ENCODE measurements at places on chromosomes 1 and 21. TPM values are rescaled to one million over a fixed set of nuclear protein-coding genes. Genes with fewer than 3 reads are reported as not detected.

- H3K27ac ChIP-seq = no peak overlapping the region
- no peaks in the 10 kb centered on the region for H3K27me3 ChIP-seq
- H3K4me1 ChIP-seq = peaks cover 23% of the 10 kb centered on the region
- H3K4me3 ChIP-seq = no peak overlapping the region
- DNase-seq = no peak
- peaks cover 3% of the 10 kb centered on the region for H3K36me3 ChIP-seq
Observed at GRCh38 chr1:46646844-46647243, 21.3 kb downstream of the ATPAF1 start.

ATPAF1 gene
- 50.3 TPM for total RNA-seq

DNA sequence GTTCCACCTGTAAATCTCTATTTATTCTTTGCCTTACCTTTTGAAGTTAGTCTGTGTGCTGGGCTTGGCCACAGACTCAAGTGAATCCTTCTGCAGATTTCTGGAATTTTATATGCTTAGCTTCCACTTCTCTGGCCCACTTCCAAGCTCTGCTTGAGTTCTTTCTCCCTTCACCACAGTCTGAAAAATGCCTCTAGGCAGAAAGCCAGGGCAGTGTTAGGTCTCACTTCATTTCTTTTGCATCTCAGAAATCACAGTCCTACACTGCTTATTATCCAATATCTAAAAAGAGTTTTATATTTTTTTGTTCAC is 48.9 kb downstream of the INKA2 start:
- peaks cover 13% of the 10 kb centered on the region for H3K36me3 ChIP-seq
- DNase-seq = no peak
- no peaks in the 10 kb centered on the region for H3K27me3 ChIP-seq
- no peaks in the 10 kb centered on the region for H3K4me1 ChIP-seq
- 0 out of 2 replicates have a peak overlapping the region, but pooled peaks have one; percentile 1 for H3K27ac ChIP-seq

DNA sequence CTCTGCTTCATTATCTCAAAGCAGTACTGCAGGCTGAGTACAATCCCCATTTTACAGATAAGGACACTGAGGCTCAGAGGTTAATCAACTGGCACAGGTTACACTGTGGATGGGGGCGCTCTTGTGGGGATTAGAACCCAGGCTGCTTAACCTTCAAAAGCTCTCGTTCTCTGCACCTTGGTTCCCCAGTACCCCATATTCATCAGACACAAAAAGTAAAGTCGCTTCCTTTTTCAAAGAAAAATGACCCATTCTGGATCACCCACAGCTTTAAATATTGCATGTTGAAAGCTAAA is 20.5 kb downstream of the SSBP3 start:
- no peaks in the 10 kb centered on the region for H3K27me3 ChIP-seq
- no peak overlapping the region for H3K27ac ChIP-seq
- H3K4me1 ChIP-seq = no peaks in the 10 kb centered on the region
- no peak for DNase-seq
- H3K4me3 ChIP-seq = no peak overlapping the region

KAZN gene
- total RNA-seq = 15.6 TPM

DNA sequence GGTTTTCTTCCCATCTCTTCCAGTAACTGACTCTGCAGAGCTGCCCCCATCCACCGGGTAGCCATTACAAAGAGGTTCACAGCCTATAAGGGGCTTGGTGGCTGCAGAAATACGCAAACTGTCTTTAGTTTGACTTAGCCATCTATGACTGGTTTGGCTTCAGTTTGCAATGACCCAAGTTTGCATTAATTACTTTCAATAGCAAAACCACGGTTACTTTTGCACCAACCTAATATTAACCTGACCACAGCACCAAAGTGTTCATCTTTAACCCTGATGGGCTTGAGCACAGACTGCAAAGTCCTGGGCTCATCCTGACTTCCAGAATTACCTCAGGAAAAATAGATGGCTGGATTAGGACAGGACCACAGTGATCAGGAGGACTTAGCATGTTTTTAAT is 2.2 kb upstream of the HAO2 start:
- no peak overlapping the region for H3K4me3 ChIP-seq
- no peaks in the 10 kb centered on the region for H3K27me3 ChIP-seq
- no peaks in the 10 kb centered on the region for H3K36me3 ChIP-seq
- no peak overlapping the region for H3K27ac ChIP-seq
- DNase-seq = no peak

LCE3E gene
- total RNA-seq = not detected

- no peaks in the 10 kb centered on the region for H3K27me3 ChIP-seq
- no peak overlapping the region for H3K4me3 ChIP-seq
- no peak for DNase-seq
- no peaks in the 10 kb centered on the region for H3K36me3 ChIP-seq
Observed at GRCh38 chr21:42505090-42505726, 8.4 kb upstream of the SLC37A1 start.

ARHGEF2 gene
- total RNA-seq = 93.9 TPM
